ENCODE measurements at places on chromosomes 13 and 19.

GRCh38 chr19:45130888-45131615 is 29.7 kb downstream of the NKPD1 start:
- DNase-seq = no peak

DNA sequence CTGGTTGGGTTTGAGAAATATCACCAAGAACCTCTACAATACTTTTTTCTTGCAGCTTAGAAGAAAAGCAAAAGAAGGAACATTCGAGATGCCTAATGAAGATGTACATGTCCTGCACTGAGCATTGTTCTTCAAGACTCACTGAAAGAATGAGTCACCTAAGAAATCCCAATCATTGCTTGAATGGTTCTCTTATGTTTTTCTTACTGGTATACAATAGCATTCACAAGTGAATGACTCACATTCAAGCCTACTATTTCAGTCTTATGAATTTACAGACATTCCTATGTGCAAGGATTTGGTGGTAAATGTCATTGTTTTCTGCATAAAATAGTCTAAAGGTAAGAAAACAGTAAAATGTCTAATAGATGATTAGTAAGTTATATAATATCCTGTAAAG is 594.6 kb downstream of the PCDH9 start:
- no peak for DNase-seq

- no peak for DNase-seq
These were observed 176.9 kb downstream of the KDM4B start for GRCh38 chr19:5145521-5146511.

DNA sequence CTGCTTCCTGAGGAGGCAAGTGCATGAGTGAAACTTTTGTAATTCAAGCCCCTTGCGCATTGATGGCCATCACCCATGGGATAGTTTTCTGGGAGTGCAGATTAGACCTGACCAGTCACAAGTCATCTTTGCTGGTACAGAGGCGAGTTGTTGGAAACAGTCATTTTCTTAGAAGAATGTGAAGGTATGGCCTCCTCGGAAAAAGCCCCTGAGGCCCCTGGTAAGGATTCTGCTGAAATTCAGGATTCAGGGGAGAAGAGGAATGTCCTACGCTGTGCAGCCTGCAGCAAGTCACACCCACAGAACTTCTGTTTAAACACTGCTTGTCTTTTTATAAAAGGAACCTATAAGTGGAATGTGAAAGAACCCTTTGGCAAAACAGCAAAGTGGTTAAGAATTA is 11.0 kb upstream of the SPART start:
- DNase-seq = no peak

Measured in T-helper 2 cell (primary cell).